Stimulated activated CD4-positive, alpha-beta T cell treated with anti-CD3 and anti-CD28 coated beads, Interleukin-4, amount 100 ng/mL, for 4 hours (primary cell): ENCODE measurements at places on chromosomes 11 and 22.

GRCh38 chr11:116376054-116376453 lies 396.7 kb downstream of the BUD13 start:
- DNase-seq: no peak

DNA sequence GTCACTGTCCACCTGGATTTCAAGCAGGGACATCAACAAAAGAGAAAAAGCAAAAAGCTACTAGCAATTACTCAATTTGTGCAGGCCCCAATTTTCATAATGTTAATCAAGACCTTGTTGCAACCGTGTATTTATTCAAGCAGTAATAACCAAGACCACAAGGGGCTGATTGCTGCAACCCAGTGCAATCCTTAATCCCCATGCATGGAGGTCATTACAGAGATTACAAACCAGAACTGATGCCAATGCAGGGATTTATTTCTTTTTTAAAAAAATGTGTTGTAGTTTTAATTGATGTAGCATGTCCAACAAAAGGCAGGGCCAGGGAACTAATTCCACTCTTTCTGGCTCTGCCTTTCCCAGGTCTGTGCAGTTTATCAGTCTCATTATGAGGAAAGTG lies 18.4 kb downstream of the TECTA start:
- DNase-seq: no peak

DNA sequence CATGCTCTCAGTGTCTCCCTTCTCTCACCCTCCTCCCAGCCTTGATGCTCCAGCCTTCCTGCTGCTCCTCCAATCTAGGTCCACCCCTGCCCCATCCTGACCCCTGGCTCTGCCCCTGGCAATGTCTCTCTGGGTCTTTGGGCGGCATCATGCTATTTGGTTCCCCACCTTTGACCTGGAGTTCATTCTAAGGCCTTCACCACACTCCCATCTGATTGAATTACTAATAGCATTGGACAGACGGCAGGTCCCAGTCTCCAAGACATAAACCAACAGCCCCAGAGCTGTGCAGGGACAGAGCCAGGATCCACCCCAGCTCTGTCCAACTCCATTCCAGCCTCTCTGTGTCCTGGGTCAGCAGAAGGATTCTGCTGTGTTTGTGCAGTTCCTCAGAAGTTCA lies 7.2 kb downstream of the APOL4 start:
- no peak for DNase-seq

- DNase-seq: no peak
These were observed 80.7 kb upstream of the MPPED2 start for GRCh38 chr11:30666817-30667216.

- DNase-seq: no peak
These were observed 146.2 kb downstream of the DBX1 start for GRCh38 chr11:20014067-20014402.

GRCh38 chr22:41177040-41177621 lies 28.0 kb upstream of the L3MBTL2 start:
- no peak for DNase-seq

- DNase-seq: no peak
These were observed 900.7 kb downstream of the JRKL start for GRCh38 chr11:97290464-97291041.

- no peak for DNase-seq
These were observed 559.6 kb upstream of the CCDC90B start for GRCh38 chr11:83845797-83846196.

- DNase-seq: no peak
These were observed 126.4 kb downstream of the SEZ6L start for GRCh38 chr22:26295563-26296126.

DNA sequence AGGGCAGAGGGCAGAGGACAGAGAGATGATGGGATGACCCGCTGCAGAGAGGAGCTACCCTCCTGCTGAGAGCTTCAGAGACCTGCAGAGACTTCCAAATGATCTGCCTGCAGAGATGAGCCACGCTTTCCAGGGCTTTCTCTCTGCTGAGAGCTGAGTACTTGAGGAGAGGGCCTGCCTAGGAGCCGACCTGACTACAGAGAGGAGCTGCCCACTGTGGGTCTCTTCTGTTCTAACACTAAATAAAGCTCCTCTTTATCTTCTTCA lies 45.9 kb upstream of the SC5D start:
- no peak for DNase-seq

GRCh38 chr22:46027211-46028105 lies 50.5 kb upstream of the WNT7B start:
- DNase-seq: no peak

GRCh38 chr11:133123796-133124195 lies 408.5 kb downstream of the OPCML start:
- DNase-seq: no peak

GRCh38 chr11:115159207-115159606 lies 345.0 kb downstream of the CADM1 start:
- DNase-seq: no peak

- no peak for DNase-seq
These were observed 1.6 kb downstream of the GRAMD1B start for GRCh38 chr11:123431619-123432018.

- no peak for DNase-seq
These were observed 16.0 kb downstream of the POLD3 start for GRCh38 chr11:74608431-74608830.

GRCh38 chr11:118002010-118002540 lies 15.9 kb downstream of the IL10RA start:
- peak; percentile 38 for DNase-seq

- no peak for DNase-seq
These were observed 382.9 kb downstream of the BRD1 start for GRCh38 chr22:49444781-49445180.

DNA sequence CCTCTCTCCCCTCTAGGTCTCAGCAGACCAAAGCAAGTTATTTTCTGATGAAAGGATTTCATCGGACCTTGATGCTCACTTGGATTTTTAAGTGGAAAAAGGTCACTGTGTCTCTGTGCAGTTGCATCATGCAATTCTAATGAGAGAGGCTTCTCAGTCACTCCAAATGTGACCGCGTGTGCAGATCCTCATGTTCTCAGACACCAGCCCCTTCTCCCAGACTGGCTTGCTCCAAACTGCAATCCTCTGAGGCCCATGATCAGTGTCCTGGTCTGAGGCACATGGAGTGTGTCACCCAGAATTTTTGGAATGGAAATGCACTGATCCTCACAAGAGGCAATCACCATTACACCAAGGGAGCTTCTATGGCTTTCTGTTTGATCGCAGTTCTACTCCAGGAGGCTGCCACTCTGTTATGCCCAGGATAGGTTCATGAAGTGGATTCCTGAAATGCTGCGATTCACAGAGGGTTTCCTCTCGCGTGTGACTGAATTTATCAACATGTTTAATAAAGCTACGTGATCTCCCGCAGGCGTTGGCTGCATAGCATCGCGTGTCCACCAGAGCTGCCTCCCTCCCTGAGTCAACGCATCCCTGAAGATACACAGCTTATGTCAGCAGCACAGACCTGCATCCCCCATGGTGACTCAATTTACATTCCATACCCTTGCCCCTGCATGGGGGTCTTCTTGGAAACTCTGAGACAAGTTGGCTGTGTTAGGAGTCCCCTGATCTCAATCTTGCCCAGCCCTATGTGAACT lies 544.6 kb upstream of the B3GAT1 start:
- DNase-seq: no peak

- DNase-seq: no peak
These were observed 23.7 kb upstream of the MICAL3 start for GRCh38 chr22:18048041-18048440.

GRCh38 chr11:123532131-123532530 lies 102.1 kb downstream of the GRAMD1B start:
- no peak for DNase-seq

GRCh38 chr22:29313576-29314466 lies 1.7 kb downstream of the RASL10A start:
- DNase-seq: no peak

DNA sequence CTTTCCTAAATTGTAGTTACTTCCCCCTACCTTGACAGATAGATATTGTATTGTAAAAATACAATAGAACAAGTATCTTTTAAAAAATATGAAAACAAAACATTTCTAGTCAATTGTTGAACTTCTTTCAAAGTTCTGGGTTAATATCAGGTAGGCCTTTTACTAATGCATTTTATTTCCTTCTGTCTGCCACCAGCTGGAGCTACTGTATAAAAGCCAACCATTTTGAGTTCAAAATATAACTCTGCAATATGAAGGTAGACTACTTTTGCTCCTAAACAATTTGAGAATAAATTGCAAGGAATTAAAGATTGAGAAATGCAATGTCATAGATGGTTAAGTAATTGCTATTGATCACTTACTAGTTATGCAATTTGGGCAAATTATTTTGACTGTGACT lies 22.1 kb upstream of the LIN7C start:
- DNase-seq: no peak

- no peak for DNase-seq
These were observed 35.0 kb upstream of the HIPK3 start for GRCh38 chr11:33222052-33222750.

DNA sequence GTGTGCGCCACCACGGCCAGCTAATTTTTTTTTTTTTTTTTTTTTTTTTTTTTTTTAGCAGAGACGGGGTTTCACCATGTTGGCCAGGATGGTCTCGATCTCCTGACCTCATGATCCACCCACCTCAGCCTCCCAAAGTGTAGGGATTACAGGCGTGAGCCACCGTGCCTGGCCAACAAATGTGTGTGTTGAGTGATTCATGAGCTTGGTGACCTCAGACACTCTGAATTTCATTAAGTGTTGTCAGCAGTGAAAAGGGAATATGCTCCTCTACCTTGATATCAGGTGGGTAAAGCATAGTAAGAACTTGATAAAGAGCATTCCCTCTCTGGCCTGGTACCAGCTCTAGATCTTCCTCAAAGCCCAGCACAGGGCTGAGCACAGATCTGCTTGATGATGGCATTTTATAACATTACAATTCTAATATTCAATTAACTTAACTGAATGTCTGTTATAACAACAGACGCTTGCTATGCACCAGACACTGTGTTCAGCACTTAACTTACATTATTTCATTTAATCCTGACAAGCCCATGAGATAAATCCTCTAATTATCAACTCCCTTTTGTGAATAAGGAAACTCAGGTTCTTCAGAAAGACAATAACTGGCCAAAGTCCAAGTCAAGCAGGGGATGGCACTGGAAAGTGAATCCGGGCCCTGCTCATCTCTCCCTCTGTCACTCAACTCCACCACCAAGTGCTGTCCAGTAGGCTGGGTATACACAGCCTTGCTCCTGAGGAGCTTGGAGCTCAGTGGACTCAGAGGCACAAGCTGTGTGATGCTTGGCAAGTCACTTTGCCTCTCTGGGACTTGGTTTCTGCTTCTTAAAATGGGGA lies 13.0 kb downstream of the TBC1D10A start:
- no peak for DNase-seq

- DNase-seq: no peak
These were observed 37.1 kb upstream of the CELSR1 start for GRCh38 chr22:46574438-46574992.

- no peak for DNase-seq
These were observed 62.5 kb upstream of the SORL1 start for GRCh38 chr11:121389651-121390050.

- no peak for DNase-seq
These were observed 397.0 kb downstream of the ETS1 start for GRCh38 chr11:128190312-128190711.

GRCh38 chr11:57641011-57641807 lies 8.5 kb downstream of the YPEL4 start:
- DNase-seq: no peak

GRCh38 chr11:117328375-117329010 lies 839 bp downstream of the CEP164 start:
- no peak for DNase-seq

- DNase-seq: no peak
These were observed 350.4 kb upstream of the B3GAT1 start for GRCh38 chr11:134762248-134763029.

GRCh38 chr22:20178915-20179227 lies 28.0 kb upstream of the CCDC188 start:
- no peak for DNase-seq

- no peak for DNase-seq
These were observed 3.0 kb downstream of the SLC36A4 start for GRCh38 chr11:93194673-93195291.

- DNase-seq: no peak
These were observed 81.6 kb downstream of the FLI1 start for GRCh38 chr11:128775468-128775867.

GRCh38 chr11:2419638-2420501 lies 19.3 kb downstream of the TSSC4 start:
- DNase-seq: peak; percentile 40

DNA sequence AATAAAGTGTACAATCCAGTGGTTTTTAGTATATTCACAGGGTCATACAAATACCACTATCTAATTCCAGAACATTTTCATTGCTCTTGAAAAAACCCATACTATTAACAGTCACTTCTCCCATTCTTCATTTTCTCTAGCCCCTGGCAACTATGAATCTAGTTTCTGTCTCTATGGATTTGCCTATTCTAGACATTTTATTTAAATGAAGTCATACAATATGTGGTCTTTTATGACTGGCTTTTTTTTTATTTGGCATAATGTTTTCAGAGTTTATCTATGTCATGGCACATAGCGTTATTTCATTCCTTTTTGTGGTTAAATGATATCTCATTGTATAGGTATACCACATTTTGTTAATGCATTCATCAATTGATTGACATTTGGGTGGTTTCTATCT lies 59.4 kb downstream of the KDM2A start:
- no peak for DNase-seq

DNA sequence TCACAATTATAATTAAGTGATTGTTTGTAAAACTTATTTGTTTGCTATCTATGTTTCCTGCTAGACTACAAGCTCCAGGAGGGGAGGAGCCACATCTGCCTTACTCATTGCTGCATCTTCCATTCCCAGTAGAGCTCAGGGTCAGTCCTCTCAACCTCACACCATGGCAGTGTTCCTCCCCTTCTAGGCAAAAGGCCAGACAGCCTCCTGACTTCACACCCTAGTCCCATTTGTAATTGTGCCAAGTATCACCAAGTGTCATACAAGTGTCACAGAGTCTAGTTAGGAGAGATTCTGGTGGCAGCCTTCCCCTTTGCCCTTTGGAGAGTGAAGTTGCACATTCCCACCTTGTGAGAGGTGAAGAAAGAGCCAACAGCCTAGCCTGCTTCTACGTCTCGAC lies 490.4 kb downstream of the INSC start:
- DNase-seq: no peak

DNA sequence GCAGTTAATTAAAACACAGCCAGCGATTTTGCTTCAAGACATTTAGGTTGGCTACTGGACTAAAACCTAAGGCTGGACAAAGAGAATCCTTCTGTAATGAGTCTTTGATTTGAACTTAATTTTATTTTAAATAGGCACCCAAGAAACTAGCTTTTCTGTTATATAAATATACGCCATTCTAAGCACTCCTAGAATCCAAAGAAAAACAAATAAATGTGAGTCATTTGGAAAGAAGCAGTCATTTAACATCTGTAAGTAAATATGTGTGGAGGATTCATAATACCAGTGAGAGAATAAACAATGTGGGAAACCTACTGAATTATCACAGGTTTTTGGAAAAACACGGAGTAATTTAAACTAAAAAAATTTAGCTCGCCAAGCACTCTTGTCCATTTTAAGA lies 1.2 kb upstream of the TECTA start:
- DNase-seq: no peak

GRCh38 chr22:29456211-29456671 lies 17.9 kb downstream of the RFPL1 start:
- no peak for DNase-seq

- DNase-seq: peak; percentile 61
These were observed 626 bp upstream of the TBX10 start for GRCh38 chr11:67640021-67640757.
